ENCODE measurements at places on chromosomes 16 and 17.
A peak's percentile ranks its signal among the peaks of the same experiment; 100 is the strongest.

- DNase-seq, result no peak
Observed at GRCh38 chr17:62085511-62086408, 20.7 kb upstream of the MED13 start.

DNA sequence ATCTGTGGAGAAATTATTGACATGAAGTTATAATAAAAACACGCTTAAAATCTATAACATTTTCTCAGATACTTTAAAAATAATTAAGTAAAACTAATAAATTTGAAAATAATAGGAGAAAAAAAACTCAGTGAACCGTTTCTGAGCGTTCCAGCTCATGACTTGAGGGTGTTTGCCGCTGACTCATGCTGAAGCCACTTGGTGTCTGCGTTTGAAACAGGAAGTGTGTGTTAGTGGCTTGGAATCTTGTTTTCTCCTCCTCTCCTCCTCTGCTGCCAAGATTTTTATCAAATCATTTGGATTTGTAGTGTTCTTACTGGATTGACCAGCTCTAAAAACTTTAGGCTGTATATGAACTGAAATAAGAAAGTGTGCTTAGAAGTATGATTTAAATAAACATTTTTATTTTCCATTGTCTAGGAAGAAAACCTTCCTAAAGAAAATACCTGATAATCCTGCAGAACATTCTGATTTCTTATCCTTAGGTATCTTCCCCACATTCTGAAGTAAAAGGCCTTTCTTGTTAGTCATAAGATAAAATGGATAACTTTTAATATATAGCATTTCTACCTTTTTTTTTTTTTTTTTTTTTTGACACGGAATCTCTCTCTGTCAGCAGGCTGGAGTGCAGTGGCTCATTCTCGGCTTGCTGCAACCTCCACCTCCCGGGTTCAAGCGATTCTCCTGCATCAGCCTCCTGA, 30.8 kb downstream of the USP10 start:
- DNase-seq, result no peak

DNA sequence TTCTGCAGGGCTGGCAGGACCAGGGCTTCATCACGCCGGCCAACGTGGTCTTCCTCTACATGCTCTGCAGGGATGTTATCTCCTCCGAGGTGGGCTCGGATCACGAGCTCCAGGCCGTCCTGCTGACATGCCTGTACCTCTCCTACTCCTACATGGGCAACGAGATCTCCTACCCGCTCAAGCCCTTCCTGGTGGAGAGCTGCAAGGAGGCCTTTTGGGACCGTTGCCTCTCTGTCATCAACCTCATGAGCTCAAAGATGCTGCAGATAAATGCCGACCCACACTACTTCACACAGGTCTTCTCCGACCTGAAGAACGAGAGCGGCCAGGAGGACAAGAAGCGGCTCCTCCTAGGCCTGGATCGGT, 1.4 kb downstream of the CDK5R1 start:
- peak; percentile 44 for DNase-seq

DNA sequence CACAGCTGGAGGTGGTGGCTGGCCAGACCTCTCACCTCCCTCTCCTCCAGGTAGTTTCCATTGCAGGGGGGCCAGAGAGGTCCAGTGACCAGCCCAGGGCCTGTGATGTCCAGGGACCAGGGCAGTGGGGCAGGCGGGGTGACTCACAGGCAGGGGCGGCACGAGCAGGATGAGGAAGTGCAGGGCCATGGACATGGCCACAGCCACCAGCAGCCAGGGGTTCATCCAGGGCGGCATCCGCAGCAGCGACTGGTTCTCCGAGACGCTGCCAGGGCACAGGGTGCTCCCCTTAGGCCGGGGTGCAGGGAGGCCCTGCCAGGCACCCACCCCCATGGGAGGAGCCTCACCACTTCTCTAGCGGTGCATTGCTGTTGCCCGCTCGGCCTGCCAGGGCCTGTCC, 12.9 kb upstream of the P2RX1 start:
- DNase-seq, result no peak

DNA sequence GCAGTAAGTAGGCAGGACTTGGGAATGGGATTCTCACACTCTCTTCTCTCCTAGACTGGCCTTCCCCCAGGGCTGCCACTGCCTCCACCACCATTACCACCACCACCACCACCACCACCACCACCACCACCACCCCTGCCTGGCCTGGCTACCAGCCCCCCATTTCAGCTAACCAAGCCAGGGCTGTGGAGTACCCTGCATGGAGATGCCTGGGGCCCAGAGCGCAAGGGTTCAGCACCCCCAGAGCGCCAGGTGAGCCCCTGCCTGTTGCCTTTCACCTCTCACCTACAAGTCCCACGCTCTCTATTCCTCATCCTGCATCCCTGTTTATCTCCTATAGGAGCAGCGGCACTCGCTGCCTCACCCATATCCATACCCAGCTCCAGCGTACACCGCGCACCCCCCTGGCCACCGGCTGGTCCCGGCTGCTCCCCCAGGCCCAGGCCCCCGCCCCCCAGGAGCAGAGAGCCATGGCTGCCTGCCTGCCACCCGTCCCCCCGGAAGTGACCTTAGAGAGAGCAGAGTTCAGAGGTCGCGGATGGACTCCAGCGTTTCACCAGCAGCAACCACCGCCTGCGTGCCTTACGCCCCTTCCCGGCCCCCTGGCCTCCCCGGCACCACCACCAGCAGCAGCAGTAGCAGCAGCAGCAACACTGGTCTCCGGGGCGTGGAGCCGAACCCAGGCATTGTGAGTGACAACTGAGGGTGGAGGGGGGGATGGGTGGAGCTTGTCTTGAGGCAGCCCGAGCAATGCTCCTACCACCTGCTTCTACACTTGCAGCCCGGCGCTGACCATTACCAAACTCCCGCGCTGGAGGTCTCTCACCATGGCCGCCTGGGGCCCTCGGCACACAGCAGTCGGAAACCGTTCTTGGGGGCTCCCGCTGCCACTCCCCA, 7.9 kb upstream of the TMEM88 start:
- DNase-seq, result peak; percentile 77

GRCh38 chr16:72875291-72876031, 172.5 kb downstream of the ZFHX3 start:
- DNase-seq, result no peak

- no peak for DNase-seq
Observed at GRCh38 chr17:35875072-35875799, 4.9 kb downstream of the CCL5 start.

GRCh38 chr17:71084219-71084618, 914.9 kb downstream of the KCNJ2 start:
- no peak for DNase-seq

DNA sequence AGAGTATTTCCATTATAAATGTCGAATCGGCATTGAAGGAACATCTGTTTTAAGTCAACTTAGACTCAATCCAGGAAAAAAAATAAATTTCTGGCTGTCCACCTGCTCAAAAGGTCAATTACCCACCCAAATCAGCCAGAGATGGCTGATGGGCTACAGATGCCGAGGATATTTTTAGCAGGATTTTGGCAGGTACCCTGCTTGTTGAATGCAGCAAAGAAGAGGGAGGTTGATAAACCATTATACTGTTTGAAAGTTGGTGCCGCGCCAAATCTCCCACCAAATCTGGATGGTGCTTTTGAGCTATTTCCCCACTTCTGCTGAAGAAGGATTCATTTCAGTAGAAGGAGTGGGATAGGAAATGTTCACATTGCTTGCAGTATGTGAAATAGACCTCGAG, 537.7 kb downstream of the MAF start:
- no peak for DNase-seq

- no peak for DNase-seq
Observed at GRCh38 chr16:14303182-14303618, 232.1 kb downstream of the MRTFB start.

DNA sequence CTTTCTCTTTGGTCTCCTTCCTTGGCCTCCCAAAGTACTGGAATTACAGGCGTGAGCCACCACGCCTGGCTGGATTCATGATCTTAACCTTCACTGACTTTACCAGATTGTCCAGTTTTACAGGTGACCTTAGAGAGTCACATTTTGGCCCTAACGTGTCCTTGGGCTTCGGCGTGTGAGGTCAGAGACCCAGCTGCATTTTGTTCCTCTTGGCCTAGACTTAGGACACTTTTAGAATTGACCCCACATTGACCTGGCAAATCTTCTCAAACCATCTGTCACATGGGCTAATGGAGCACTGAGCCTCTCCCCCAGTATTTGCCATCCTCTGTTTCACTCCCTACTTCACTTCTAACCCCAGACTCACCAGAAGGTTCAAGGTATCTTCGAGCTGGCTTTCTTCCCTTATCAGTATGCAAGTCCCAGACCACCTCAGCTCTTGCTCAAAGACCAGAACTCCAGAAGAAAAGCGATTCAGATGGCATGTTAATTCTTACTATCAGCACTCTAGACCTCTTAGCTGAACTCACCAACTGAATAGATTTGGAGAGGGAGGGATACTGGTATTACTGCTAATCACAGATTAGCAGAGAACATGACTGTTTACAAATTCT, 1.7 kb upstream of the CYTH1 start:
- DNase-seq, result no peak

DNA sequence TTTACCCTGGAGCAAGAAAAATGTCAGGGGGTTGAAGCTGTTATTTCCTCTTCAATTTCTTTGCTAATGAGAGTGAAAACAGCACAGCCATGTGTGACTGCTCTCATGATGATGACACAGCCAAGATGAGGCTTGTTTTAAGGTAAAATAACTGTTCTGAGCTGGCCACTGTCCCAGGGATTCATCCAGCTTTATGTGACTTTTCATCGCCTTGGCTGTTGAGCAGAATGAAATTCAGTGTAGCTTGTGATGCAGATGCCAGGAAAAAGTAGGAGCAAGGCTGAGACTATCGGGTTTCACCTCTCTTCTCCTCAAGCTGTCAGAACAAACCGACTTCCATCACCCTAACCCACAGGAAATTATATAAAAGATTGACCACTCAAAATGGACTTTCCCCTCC, 361.8 kb upstream of the CDH5 start:
- no peak for DNase-seq

DNA sequence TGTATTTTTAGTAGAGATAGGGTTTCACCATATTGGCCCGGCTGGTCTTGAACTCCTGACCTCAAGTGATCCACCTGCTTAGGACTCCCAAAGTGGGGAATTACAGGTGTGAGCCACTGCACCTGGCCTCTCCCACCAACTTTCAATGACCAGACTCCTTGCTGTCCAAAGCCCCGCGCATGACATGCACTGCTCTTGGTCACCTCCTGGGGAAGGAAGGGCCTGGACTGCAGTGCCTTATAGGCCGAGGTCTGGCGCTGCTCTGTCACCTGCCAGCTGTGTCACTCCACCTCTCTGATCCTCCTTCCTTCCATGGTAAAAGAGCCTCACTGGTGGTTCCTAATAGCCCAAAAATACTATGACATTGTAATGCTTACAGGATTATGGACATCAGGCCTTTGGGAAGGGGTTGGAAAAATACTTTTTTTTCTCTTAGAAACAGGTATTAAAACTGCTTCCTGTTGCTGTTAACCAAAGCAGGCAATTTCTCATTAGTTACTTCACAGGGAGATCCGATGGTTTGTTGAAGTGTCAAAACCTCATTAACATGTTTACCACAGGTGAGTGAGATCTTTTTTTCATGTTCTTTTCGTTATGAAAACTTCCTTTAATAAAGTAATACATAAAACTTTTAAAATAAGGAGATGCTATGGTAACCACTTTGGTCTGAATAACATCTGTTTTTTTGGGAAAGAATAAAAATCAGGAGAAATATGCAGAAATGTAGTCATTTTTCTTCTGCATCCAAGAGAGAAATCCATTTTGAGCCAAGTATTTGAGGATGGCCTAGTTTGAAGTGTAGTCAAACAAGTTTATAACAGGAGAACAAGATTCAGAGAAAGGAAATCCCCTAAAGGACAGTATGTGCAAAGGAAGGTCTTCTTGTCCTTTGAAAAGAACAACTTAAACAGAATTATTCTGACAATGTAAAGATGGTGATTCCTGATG, 35.5 kb downstream of the GRB7 start:
- no peak for DNase-seq

GRCh38 chr16:57648581-57649442, 19.3 kb upstream of the ADGRG3 start:
- DNase-seq, result peak; percentile 90

DNA sequence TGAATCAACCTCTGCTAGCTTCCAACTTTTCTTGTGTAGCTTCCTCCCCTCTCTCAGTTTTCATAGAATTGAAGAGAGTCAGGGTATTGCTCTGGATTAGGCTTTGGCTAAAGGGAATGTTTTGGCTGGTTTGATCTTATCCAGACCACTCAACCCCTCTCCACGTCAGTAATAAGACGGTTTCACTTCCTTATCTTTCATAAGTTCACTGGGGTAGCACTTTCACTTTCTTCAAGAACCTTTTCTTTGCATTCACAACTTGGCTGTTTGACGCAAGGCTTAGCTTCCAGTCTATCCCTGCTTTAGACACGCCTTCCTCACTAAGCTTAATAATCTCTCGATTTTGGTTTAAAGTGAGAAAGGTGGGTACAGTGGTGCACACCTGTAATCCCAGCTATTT, 29.7 kb upstream of the OR1A2 start:
- DNase-seq, result no peak

GRCh38 chr17:49471089-49471683, 23.9 kb upstream of the NGFR start:
- no peak for DNase-seq

DNA sequence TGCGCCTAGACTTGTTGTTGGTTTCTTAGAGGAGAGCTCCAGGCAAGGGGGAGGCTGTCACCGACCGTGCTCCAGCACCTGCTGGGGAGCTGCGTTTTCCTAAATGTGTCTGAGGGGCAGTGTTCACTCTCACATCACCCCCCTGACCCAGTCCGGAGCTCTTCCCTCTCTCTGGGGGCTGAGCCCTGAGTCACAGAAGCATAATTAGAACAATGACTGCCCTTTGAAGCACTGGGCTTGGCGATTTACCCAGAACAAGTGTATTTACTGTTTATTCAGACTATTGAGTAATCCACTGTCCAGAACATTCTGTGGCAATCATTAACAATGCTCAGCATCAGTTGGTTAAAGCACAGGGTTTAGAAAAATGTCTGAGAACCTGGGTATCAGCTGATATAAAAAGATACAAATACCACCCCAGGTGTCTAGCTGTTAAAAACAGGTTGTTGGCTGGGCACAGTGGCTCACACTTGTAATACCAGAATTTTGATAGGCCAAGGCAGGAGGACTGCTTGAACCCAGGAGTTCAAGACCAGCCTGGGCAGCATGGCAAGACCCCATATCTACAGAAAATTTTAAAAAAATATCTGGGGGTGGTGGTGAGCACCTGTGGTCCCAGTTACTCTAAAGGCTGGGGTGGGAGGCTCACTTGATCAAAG, 8.1 kb downstream of the CES4A start:
- DNase-seq, result no peak

- DNase-seq, result peak; percentile 79
Observed at GRCh38 chr17:19237389-19238166, 412 bp downstream of the EPN2 start.

- DNase-seq, result no peak
Observed at GRCh38 chr17:80414508-80414802, 512 bp upstream of the ENDOV start.
